ENCODE measurements at places on chromosomes 12 and 14.

GRCh38 chr14:99688629-99689028 lies 4.5 kb downstream of the CYP46A1 start:
- DNase-seq = no peak

GRCh38 chr12:26188127-26188526 lies 7.2 kb upstream of the SSPN start:
- no peak for DNase-seq

GRCh38 chr12:38776647-38777046 lies 128.7 kb downstream of the CPNE8 start:
- no peak for DNase-seq

DNA sequence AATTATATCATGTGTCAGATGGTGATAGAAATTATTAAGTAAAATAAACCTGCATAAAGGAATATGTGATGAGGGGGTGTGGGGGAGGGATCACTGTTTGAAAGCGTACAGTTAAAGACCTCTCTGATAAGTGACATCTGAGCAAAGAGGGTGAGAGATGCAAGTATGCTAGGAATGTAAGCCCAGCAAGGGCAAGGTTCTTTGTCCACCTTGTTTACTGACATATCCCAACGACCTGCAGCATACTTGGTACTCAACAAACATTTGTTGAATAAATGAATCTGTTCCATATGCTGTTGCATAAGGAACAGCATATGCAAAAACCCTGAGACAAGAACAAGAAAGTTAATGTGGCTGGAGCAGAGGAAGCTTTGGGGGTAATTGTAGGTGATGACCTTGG lies 12.0 kb upstream of the MDM1 start:
- DNase-seq = no peak

DNA sequence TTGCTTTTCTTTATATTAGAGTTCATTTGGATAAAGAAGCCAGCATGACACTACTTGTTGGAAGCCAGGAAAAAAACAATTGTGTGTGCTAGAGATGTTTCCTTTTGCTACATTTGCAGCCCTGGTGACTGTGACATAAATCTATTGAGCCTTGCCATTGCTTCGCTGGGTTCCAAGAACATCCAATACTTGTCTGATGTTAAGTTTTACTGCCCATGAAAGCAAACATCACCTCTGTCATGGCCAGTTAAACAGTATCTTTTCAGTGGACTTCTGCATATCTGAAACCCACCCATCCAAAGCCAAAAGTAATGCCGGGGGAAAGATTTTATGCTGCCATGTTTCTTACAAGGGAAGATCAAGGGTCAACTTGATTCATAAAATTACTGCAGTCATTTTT lies 184.0 kb downstream of the MSRB3 start:
- DNase-seq = no peak

DNA sequence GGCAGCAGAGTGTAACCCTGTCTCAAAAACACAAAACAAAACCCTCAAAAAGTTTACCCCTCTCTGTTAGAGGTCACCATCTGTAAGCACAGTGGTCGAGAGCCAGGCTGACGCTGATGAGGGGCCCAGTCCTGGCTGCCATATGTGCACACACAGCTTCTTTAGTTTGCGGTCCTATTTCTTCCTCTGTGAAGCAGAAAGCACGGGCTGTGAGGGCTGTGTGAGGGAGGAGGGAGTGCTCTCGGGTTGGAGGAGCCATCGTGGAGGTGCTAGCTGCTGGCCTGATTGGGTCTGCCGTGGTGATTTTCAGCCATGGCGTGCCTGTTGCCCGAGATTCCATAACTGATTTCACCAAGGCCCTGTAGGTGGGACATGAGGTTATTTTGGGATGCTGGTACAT lies 3.5 kb downstream of the ULK1 start:
- DNase-seq = no peak

- DNase-seq = no peak
Measured at GRCh38 chr14:61099216-61099835, 118.3 kb downstream of the SLC38A6 start.

All from hepatic stellate cell (primary cell).